ENCODE measurements at places on chromosomes 3 and 15. TPM values are rescaled to one million over a fixed set of nuclear protein-coding genes. Genes with fewer than 3 reads are reported as not detected.

MEGF11 gene
- not detected for total RNA-seq

DNA sequence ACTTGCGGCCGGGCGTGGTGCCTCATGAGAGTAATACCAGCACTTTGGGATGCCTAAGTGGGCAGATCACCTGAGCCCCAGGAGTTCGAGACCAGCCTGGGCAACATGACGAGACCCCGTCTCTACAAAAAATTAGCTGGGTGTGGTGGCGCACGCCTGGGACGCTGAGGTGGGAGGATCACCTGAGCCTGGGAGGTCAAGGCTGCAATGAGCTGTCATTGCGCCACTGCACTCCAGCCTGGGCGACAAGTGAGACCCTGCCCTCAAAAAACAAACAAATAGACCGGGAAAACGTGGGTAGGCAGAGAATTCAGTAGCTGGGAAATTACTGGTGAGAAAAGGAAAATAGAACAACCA is 667 bp downstream of the UMPS start:
- H3K4me1 ChIP-seq: peaks cover 29% of the 10 kb centered on the region
- peak overlapping the region; percentile 94 for H3K4me3 ChIP-seq
- peak; percentile 40 for DNase-seq
- H3K27me3 ChIP-seq: peaks cover 3% of the 10 kb centered on the region
- H3K36me3 ChIP-seq: peaks cover 32% of the 10 kb centered on the region
- H3K27ac ChIP-seq: peak overlapping the region; percentile 98

PRICKLE2 gene
- total RNA-seq: not detected

GPX1 gene
- total RNA-seq: 201 TPM

- H3K4me3 ChIP-seq: no peak overlapping the region
- DNase-seq: no peak
- H3K4me1 ChIP-seq: peaks cover 7% of the 10 kb centered on the region
- H3K27ac ChIP-seq: no peak overlapping the region
Observed at GRCh38 chr3:44950275-44950734, 25.7 kb downstream of the ZDHHC3 start.

DNA sequence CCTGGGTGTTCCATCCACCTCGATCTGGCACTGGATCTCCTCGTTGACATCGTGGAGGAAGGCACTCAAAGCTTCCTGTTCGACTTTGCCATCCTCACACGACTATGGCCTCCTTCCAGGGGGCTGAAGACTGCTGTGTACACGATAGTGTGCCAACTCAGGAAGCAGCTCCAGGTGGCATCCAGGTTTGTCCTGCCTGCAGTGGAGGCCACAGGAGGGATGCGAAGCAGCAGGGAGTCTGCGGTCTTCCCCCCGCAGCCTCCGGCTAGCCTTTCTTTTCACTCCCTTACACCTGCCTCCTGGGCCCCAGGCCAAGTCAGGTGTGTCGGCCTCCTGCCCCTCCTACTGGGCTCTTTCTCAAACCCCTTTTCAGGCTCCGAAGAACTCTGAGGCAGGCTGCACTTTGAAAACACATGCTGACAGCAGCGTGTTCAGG is 32.2 kb downstream of the SYNM start:
- no peaks in the 10 kb centered on the region for H3K36me3 ChIP-seq
- H3K27me3 ChIP-seq: no peaks in the 10 kb centered on the region
- no peak for DNase-seq

DNA sequence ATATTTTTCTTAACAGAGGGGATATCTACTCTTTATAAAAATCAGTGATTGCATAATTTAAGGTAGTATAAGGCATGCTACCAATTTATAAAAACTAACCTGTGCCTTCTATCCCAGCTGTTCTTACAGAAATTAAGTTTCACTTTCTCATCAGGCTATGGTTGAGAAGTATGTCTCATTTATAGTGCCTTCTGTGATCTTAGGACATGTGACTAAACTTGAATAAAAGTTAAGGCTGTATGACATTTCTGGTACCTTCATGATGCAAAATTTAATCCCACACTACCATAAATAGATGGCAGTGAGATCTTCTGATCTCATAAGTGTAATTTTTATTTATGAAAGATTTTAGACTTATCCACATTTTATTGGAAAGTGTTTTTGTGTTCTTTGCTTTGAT is 12.6 kb downstream of the TIPARP start:
- DNase-seq: no peak
- H3K27ac ChIP-seq: no peak overlapping the region
- H3K4me3 ChIP-seq: no peak overlapping the region
- H3K27me3 ChIP-seq: no peaks in the 10 kb centered on the region
- H3K4me1 ChIP-seq: peaks cover 75% of the 10 kb centered on the region

DNA sequence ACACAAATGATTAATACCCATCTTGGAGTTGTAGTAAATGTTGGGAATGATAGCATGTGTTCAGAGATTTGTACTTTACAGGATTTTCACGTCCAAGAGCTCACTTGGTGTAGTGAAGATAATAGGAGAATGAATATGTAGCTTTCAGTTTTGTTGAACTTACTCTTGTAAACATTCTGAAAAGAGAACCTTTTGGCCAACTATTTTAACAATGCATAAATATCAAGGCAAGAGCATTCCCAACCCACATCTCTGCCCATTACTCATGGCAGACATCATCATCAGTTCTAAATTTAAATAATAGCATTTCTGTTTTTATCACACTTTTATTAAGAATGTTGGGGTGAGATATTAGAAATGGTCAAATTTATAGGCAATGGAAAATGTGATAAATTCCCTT is 465.2 kb upstream of the TPRG1 start:
- H3K27ac ChIP-seq: no peak overlapping the region
- DNase-seq: no peak
- peaks cover 4% of the 10 kb centered on the region for H3K36me3 ChIP-seq
- H3K4me1 ChIP-seq: peaks cover 6% of the 10 kb centered on the region
- no peak overlapping the region for H3K4me3 ChIP-seq

DNA sequence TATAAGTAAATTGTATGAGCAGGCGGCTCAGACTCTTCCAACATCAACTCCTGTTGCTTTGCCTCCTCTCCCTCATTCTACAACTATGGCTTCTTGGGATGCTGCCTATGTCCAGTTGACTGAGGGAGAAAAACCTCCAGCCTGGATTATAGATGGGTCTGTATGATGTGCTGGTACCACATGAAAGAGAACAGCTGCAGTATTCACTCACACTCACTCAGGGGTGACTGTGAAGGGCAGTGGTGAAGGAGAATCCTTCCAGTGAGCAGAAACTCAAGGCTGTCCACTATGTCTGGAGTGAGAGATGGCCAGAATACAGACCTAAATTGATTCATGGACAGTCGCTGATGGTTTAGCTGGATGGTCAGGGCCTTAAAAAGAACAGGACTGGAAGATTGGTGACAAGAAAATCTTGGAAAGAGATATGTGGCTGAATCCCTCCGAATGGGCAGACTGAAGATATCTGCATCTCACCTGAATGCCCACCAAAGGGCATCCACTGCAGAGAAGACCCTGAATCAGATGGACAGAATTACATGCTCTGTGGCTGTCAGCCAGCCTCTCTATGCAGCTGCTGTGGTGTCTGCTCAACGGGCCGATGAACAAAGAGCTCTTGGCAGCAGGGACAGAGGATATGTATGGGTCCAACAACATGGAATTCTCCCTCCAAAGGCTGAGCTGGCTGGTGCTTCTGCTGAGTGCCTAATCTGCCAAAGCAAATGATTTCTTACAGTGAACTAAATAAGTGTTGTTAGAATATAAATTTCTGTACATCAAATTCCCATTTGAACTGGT is 1.9 kb upstream of the BCL2L10 start:
- no peak for DNase-seq
- peaks cover 7% of the 10 kb centered on the region for H3K4me1 ChIP-seq
- H3K27ac ChIP-seq: no peak overlapping the region
- H3K4me3 ChIP-seq: no peak overlapping the region

ATP13A5 gene
- not detected for total RNA-seq

DNA sequence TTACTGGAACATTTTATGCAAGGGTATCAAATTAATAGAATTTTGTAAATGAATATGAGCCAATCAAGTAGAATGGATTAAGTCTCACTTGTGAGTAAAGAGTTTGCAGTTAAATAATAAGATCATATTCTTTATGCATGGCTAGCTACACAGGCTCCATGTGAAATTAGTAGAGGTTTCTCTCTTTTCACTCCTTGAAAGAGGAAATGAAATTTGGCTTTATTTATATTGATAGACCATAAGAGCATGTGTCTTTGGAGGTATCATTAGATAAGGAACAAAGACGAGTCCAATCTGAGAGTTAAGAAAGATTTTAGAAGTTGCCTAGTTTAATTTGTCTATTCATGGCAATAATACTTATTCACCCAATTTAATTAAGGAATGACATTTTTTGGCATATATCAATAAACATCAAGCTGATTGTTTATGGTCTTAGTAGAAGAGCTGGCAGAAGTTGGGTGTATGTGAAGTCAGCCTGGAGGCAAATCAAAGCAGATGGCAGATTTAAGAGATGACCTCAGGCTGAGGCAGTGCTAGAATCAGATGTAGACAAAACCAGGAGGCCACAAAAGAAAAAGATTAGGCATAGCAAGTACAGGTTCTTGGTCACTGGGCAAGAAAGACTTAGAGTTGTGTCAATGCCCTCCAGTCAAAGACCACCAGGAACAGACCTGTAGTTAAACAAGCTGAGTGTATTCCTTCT is 406.5 kb upstream of the ARHGEF26 start:
- H3K4me1 ChIP-seq: no peaks in the 10 kb centered on the region
- DNase-seq: no peak
- H3K27ac ChIP-seq: no peak overlapping the region
- H3K27me3 ChIP-seq: peaks cover 3% of the 10 kb centered on the region
- H3K4me3 ChIP-seq: no peak overlapping the region

DNA sequence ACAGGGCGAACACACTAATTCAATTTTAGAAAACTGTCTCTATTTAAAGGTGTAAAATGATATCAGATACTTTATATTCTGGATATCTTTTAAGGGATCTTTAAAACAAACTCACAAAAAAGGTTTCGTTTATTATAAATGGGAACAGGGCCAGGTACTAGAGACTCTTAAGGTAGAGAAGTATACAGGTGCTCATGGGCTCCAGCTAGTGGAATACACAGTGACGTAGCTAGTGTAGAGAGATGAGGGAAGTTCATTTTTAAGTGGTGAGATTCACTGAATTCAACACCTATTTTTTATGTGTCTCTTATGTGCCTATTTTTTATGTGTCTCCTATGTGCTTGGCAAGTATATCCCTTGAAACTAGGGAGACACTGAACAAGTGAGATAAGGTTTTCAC is 132.7 kb upstream of the FAM3D start:
- no peaks in the 10 kb centered on the region for H3K4me1 ChIP-seq
- no peak overlapping the region for H3K4me3 ChIP-seq
- H3K36me3 ChIP-seq: no peaks in the 10 kb centered on the region
- DNase-seq: no peak
- no peak overlapping the region for H3K27ac ChIP-seq
- H3K27me3 ChIP-seq: peaks cover 1% of the 10 kb centered on the region

DNA sequence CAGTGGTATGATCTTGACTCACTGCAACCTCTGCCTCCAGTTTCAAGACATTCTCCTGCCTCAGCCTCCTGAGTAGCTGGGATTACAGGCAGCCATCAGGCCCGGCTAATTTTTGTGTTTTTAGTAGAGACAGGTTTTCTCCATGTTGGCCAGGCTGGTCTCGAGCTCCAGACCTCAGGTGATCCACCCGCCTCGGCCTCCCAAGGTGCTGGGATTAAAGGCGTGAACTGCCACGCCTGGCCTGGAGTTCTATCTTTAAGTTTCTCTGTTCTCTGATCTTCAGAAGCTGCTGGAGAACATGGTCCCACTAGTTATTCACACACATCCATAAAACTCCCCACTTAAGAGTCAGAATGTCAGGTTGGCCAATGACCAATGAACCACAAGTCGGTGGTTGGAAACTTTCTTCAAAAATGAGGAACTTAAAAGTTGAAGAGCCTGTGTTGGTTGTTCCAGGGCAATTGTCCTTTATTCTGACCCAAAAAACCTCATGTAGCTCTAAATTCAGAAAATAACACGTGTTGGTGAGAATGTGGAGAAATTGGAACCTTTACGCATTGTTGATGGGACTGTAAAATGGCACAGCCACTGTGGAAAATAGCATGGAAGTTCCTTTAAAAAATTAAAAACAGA is 55.9 kb upstream of the PIK3CB start:
- peaks cover 3% of the 10 kb centered on the region for H3K27me3 ChIP-seq
- no peaks in the 10 kb centered on the region for H3K36me3 ChIP-seq
- H3K4me1 ChIP-seq: peaks cover 2% of the 10 kb centered on the region
- DNase-seq: peak; percentile 13
- no peak overlapping the region for H3K27ac ChIP-seq

DNA sequence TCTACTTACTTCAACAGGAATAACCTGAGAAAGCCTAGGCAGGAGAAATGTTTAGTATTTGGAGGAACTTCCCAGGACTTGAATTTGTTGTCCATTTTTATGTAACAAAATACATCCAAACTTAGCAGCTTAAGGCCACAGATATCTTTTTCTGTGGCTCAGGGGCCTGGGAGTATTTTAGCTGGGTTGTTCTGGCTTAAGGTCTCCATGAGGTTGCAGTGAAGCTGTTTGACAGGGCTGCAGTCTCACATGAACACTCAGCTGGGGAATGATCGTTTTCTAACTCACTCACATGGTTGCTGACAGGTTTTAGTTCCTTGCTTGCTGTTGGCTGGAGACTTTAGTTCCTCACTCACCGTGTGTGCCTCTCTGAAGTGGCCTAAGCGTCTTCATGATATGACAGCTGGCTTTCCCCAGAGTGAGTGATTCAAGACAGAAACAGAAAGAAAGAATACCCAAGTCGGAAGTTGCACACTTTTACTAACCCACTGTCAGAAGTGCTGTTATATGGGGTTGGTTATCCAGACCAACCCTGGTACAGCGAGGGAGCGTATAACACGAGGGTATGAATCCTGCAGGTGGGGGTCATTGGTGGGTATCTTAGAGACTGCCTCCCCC is 229.7 kb upstream of the TBL1XR1 start:
- peak; percentile 75 for DNase-seq
- peak overlapping the region; percentile 51 for H3K4me3 ChIP-seq
- H3K27me3 ChIP-seq: no peaks in the 10 kb centered on the region
- H3K4me1 ChIP-seq: peaks cover 26% of the 10 kb centered on the region
- H3K36me3 ChIP-seq: peaks cover 3% of the 10 kb centered on the region
- H3K27ac ChIP-seq: peak overlapping the region; percentile 87

DNA sequence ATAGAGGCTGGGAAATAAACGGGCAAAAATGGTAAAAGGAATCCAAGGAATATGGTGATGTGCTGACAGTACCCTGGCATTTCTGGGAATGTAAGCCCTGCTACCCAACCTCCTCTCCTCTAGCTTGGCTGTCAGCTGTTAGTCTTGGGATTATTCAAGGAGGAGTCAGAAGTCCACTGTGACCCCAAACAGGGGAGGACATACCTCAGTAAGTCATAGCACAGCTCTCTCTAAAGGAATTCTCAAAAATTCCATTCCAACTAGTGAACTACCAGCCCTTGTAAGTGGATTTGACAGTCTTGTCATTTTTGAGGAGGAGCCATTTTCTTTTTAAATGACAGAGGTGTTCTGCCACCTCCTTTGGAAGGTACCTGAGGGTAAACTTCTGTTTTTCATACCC is 207.5 kb downstream of the PDCD6IP start:
- no peaks in the 10 kb centered on the region for H3K36me3 ChIP-seq
- H3K4me1 ChIP-seq: no peaks in the 10 kb centered on the region
- H3K4me3 ChIP-seq: no peak overlapping the region
- no peak overlapping the region for H3K27ac ChIP-seq
- no peak for DNase-seq
- H3K27me3 ChIP-seq: no peaks in the 10 kb centered on the region

GRCh38 chr3:115099134-115099985 is 47.7 kb downstream of the ZBTB20 start:
- peaks cover 7% of the 10 kb centered on the region for H3K36me3 ChIP-seq
- H3K4me1 ChIP-seq: peaks cover 45% of the 10 kb centered on the region
- H3K27me3 ChIP-seq: no peaks in the 10 kb centered on the region
- no peak for DNase-seq
- peak overlapping the region; percentile 79 for H3K27ac ChIP-seq
- peak overlapping the region; percentile 72 for H3K4me3 ChIP-seq

GRCh38 chr3:17910922-17911321 is 168.5 kb upstream of the TBC1D5 start:
- H3K27ac ChIP-seq: no peak overlapping the region
- no peak overlapping the region for H3K4me3 ChIP-seq
- no peaks in the 10 kb centered on the region for H3K36me3 ChIP-seq
- H3K4me1 ChIP-seq: no peaks in the 10 kb centered on the region
- no peak for DNase-seq

Data from activated CD8-positive, alpha-beta T cell treated with anti-CD3 and anti-CD28 coated beads for 36 hours (primary cell).